Effector CD4-positive, alpha-beta T cell (primary cell): ENCODE measurements at places on chromosomes 7 and 10.

- DNase-seq: no peak
These were observed 34.8 kb upstream of the AGR2 start for GRCh38 chr7:16839646-16840045.

DNA sequence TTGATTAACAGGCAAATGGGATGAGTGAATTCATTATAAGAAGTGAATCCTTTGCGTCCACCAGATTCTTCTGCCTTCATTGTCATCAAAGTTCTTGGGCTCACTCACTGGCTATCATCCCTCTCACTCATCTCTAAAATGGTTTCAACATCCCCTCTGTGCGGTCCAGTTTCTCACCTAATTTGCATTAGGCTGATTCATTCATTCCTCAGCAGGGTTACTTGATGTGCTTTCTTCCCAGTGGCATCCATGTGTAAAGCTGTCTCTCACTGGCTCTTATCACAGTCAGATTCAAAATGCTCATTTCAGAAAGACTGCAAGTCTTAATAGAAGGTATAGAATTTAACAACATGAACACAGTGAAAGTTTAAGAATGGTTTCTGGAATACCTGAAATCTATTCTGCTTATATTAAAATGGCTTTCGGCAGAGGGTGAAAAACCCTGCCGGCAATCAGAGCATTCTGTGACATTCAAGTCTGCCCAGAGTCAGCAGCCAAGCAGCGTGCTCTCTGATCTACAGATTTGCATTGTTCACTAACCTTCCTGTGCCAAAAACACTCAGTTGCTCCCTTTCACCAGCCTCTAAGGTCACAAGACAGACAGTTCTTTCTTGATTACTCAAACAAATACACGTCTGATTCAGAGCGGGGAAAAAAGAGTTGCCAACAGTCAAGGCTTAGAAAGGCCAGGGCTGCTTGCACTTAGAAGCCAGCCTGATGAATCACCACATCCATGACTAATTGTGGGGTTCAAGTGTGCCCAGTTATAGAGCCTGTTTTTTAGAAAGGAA lies 106.7 kb downstream of the TES start:
- DNase-seq: no peak

GRCh38 chr10:61974601-61975390 lies 73.3 kb downstream of the ARID5B start:
- no peak for DNase-seq

- DNase-seq: no peak
These were observed 16.2 kb upstream of the TES start for GRCh38 chr7:116194115-116194514.

GRCh38 chr7:18573410-18574234 lies 78.1 kb downstream of the HDAC9 start:
- DNase-seq: no peak

- DNase-seq: no peak
These were observed 198.7 kb downstream of the AHR start for GRCh38 chr7:17497136-17497535.
